ENCODE measurements at places on chromosomes 6 and 20. TPM values are rescaled to one million over a fixed set of nuclear protein-coding genes. Genes with fewer than 3 reads are reported as not detected.

DNA sequence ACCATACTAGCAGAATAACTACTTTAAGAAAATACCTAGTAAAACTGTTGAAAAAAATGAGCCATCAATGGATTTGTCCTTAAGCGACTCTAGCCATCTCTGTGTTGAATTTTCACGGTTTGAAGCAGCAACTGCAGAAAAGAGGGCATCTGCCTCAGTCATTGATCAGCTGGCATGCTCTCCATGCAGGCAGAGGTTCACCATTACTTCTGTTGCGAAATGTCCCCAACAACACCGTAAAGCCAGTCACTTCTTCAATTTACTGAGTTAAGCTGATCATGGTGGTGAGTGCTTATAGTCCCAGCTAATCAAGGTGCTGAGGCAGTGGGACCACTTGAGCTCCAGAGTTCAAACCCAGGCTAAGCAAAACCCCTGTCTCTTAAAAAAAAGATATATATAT is 11.1 kb downstream of the TPD52L1 start:
- DNase-seq: no peak

DNA sequence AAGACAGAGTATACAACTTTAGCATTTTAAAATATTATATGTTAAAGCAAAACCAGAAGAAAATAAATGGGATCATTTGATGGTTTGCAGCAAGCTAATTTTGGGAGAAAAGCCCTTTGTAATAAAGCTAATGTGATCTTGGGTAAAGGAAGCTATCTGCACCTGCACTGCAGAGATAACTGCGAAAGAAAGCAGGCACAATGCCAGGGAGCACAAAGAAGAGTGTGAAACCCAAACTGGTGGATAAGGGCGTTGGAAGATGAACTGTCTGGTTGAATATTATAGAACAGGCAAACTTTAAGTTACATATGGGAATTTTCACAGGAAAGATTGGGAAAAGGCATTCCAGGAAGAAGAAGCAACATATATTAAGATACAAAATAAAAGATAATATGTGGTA is 179.2 kb upstream of the KHDRBS2 start:
- DNase-seq: no peak

- no peak for DNase-seq
Observed at GRCh38 chr6:81624453-81624852, 128.0 kb downstream of the TENT5A start.

DNA sequence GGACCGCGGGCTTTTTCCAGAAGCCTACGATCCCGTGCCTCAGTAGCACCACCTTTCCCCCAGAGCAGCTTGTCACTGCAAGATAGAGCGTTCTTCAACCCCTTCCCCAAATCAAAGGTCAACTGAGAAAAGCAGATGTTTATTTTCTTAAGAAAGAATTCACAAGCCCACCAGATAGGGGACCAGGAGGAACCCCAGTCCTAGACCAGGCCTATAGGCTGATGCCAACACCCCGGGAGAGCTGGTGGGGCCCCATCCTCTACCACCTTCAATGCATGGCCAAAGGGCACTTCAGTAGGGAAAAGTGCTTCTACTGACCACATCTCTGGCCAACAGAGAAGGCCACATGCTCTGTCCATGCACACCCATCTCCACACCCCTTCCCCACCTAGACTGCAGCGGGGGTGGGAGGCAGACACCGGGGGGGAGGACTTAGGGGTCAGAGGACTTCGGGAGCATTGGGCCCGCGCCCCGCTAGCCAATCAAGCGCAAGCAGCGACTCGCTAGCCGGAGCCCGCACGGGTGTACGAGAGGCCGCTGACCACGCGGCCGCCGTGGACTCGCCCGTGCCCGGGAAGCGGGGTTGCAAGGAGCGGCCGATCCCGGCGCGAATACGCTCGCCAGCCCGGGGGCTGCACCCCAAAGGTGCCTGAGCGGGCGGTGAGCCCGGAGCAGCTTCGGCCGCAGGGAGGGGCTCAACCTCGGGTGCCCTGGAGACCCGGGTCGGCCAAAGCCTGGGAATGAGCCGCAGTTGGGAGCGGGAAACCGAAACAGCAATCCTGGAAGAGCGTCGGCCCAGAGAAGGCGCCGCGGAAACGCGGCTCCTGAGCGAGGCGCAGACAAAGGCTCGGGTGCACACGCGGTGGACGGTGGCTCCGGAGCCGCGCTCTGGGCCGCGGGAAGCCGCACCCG is 2.8 kb downstream of the PDE10A start:
- DNase-seq: no peak

DNA sequence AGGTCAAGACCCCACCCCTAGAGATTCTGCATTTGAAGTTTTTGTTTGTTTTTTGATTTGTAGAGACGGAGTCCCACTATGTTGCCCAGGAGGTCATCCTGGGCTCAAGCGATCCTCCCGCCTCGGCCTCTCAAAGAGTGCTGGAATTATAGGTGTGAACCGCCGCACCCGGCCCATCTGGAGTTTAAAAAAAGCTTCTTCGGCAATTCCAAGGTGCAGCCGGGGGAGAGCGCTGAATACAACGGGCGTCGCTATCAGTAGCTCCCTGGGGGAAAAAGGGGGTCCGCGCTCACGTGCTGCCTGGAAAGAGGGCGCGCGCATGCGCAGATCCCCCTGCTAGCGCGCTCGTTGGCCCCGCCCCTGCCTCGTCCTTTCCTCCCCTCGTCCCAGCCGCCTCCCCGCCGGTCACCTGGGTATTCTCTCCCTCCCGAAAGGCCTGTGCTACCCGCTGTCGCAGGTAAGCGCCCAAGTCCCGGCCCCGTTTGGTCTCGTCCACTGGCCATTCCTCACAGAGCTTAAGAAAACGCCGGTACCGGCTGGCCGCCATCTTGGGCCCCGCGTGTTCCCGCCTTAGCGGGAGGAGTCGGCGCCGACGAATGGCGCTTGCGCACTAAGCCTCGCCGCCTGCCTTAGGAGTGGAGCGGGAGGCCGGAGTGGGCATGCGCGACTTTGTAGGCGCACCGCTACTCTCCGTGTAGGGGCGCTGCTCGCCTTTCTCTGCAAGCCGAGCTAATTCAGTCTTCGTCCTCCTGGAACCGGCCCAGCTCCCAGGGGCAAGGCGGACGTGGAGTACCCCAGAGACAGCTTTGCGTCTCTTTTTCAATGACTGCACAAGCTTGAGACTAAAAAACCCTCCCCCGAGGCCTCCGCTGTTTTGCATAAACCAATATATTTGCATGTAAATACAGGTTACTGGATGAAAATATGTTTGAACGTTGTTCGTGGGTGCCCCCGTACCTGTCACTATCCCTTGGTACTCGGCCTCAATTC is at the start of gene UQCC2:
Gene UQCC2, minus strand, starts transcription at position 561 of the 990 bp plus-strand sequence. Its CDS starts 14 bp downstream, at position 547.
- DNase-seq: peak; percentile 99

DNA sequence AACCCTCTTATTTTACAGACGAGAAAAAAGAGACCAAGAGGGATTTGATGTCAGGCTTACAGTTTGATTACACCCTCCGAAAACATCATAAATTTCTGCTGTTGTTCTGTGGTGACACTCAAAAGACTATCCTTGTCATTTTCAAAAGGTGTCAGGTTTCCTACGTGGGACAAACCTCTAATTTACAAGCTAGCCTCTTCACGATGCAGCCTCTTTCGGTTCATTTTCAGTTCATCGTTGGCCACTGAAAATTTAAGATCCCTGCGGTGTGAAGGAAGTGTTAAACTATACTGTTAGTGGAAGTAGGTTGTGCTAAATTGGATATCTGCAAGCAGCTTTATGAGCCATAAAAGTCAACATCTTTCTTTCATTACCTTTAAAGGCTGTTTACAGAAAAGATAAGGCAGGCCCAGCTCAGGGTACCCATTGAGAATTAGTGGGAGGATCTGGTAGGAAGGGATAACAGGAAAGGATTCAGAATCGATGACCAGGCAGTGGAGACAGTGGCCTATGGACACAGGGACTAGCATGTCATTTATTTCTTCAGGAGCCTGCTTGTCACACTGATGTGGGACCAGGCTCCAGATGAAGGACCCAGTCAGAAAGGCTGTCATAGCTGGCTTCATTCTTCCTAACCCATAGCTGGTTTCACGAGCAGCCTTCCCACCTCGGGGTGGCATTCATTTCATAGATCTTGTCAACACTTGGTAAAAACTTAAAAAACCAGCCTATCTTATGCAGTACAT is 329.1 kb upstream of the SOX4 start:
- DNase-seq: no peak

- no peak for DNase-seq
Observed at GRCh38 chr6:21538186-21538798, 55.3 kb upstream of the SOX4 start.

GRCh38 chr6:158242071-158242606 is 70.1 kb upstream of the TULP4 start:
- no peak for DNase-seq

- no peak for DNase-seq
Observed at GRCh38 chr20:58565461-58566175, 50.4 kb upstream of the APCDD1L start.

GRCh38 chr6:43608310-43608763 is 20.7 kb downstream of the GTPBP2 start:
- DNase-seq: peak; percentile 72

Gene WFDC9
- total RNA-seq: not detected

Gene GINS1
- total RNA-seq: 36.0 TPM
